Epithelial cell of prostate (primary cell): ENCODE measurements at places on chromosomes 12 and 14.

DNA sequence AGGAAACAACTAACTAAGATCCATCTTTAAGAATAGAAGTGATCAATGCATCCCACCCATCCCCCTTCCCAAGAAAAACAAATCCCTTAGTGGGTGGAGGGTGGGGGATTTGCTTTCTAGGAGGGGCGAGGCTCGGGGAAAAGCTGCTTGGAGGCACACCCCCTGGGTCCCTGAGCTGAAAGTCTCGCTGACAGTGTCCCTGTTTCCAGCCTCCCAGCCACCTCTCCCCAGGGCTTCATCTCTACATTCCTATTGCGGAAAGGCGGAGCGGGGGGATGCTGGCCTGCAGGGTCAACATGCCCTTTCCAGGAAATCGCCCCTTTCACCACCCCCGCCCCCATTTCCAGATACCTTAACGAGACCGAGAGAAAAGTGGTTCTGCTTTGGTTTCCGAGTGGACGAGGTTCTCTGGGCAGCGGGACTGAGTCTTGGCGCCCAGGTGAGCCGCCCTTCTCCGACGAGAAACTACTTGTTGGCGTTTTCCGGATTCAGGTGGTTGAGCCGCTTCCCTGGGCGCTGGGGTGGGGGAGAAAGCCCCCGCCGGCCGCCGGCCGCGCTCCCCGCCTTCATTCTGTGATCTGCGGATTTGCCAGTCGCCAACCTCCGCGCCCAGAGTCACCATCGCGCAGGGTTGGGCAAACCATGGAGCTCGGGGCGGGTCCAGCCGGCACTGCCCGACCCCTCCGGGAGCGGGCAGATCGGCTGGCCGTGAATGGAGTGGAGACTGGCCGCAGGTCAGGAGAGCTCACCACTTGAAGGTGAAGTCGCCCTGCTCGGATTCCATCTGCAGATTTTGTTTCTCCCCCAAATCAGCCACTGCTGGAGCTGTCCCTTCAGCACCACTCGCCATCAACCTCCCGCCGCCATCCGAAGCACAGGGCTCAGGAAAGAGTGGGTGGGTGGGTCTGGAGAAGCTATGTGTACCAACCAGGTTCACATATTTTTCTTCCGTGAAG, 505 bp downstream of the KCNC2 start:
- DNase-seq: no peak

DNA sequence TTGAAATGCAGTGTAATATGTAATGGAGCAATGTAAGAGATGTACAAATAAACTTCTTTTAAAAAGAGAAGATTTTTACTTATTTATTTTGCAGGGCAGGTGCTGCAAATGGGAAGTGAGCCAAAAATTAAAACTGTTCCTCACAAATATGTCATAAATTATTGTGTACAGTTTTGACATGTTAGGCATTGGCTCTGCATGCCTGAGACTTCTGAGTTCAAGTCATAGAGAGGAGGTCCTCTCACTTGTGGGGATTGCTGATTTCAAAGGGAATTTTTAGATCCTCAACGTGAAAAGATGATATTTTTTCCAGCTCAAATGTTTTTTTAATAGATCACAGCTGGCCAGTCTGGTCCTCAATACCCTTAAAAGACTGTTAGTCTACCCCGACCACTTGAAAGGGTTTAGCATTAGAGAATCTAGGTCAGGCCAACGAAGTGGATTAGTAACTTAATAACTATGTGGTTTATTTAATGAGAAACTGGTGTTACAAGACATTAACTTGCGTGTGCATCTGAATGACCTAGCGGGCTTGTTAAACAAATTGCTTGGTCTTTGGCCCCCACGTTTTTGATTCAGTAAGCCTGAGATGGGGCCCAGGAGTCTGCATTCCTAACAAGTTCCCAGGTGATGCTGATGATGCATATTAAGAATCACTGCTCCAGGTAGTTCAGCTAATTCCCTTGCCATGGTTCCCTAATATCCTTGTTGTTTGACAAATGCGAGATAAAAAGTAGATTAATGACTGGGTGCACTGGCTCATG, 30.9 kb upstream of the WDR89 start:
- DNase-seq: no peak

GRCh38 chr14:71086567-71086966, 179.3 kb downstream of the PCNX1 start:
- no peak for DNase-seq

- DNase-seq: no peak
These were observed 442 bp downstream of the FLVCR2 start for GRCh38 chr14:75578786-75579337.

DNA sequence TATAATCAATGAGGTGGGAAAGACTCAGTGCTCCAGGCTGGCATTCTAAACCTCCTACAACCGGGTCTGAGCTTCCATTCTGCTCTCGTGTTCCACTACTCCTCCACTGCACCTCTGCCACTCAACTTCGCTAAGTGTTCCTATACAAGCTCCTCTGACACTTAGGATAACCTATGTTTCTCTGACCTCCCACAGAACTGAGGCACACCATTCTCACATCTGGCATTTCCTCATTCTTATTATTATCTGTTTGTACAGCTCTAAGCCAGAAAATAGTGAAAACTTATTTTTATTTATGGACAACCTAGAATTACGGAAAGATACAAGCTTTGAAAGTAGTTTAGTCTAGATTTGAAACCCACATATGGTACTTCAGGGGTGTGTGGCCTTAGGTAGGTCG, 127.0 kb downstream of the MED13L start:
- DNase-seq: no peak

GRCh38 chr12:94092516-94093241, 55.7 kb upstream of the PLXNC1 start:
- no peak for DNase-seq

- DNase-seq: no peak
These were observed 1.5 kb downstream of the SLC38A2 start for GRCh38 chr12:46370792-46371717.
